Stimulated activated CD8-positive, alpha-beta memory T cell treated with anti-CD3 and anti-CD28 coated beads, Interleukin-15, amount 100 ng/mL, for 48 hours (primary cell): ENCODE measurements at places on chromosomes 1 and 21.

DNA sequence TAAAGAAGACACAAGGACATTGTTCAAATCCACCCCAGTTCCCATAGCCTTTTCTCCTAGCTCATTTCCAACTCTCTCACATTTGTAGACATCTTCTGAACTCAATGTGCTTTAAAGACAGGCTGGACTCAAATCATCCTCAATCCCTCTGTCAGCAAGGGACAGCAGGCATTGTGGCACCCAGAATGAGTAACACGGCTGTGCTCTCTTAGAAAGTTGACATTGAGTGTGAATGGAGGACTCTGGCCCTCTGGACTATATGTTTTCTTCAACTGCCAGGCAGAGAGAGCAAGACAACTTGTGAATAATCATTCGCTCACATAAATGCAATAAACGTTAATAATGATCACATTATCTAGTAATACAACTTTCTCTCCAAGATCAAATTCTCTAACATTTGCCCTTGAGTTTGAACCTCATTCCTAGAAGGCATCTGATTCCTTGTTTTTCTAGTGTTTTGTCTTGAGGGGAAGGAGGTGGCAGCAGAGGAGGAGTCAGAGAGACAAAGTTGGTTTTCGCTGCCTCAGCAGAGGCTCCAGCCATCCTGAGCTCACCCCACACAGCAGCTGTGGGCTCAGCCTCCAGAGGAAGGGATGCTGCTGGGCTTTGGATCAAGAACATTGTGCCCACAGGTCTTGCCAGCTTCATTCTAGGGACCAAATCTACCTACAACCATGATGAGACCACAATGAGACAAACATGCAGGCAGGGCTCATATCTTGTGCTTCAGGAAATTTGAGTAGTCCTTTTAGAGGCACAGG is 85.1 kb downstream of the BCAR3 start:
- DNase-seq: no peak

- DNase-seq: peak; percentile 24
These were observed 25.0 kb downstream of the SZT2 start for GRCh38 chr1:43414634-43415223.

- no peak for DNase-seq
These were observed 332.4 kb upstream of the DUSP10 start for GRCh38 chr1:222074317-222074716.

DNA sequence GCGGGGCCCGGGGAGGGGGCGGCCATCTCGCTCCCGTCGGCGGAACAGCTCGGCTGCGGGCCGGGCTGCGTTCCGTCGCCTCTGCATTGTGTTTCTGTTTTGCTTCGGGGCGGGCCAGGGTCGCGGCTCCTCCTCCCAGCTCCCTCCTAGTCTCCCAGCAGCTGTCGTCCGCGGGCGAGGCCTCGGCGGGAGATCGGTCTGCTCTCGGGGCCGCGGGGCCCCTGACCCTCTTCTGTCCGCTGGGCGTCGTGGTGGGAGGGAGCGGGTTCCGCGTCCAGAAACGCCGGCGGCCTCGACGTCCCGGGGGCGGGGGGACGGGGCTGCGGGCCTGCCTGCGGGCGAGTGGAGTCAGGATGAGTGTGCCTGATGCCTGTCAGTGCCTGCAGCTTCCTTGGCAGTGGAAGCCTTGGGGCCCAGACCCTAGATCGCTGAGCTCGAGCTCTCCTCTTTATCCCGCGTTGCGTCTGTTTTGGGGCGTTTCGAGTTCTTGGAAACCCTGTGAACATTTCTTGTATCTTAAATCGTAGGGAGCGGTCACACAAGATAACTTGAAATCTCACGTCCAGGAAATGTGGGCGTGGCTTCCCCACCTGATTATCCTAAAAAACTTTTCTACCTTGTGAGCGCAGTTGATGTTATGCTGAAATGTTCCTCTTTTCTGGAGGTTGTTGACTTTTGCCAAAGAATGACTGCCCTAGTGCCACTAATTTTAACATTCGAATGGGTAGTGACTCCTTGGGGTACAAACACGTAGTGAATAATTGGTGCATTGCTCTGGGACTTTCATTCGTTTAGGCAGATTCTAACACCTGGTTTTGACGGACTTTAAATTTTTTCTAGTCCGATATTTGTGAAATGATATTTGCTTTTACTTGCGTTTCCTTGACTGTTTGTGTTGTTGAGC is 676 bp downstream of the MORC3 start:
- no peak for DNase-seq

DNA sequence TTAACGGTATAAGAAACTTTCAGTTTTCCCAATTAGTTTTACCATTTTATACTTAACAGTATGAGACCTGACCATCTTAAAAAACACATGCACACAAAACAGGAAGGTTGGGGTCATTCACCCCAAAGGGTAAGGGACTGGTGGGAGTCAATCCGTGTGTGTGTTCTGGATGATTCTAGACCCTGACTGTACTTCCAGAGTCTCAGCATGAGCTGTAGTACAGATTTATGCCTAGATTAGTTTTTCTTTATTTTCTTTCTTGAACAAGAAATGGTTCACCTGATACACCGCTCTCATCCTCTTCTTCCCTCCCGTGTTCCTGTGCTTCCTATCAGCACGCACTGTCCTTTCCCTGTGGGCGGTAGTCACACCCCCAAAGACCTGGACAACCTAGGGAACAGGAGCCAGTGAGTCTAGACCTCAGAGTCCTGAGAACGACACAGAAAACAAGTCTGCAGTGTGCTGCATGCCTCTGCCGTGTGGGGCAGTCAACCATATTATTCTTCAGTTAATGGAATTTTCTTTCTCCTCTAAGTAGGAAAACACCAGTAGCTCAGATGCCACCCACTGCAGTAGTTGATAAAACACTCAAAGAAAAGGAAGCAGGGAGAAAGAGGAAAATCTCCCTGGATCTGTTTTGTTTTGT is 38.9 kb upstream of the MRPS6 start:
- DNase-seq: no peak

DNA sequence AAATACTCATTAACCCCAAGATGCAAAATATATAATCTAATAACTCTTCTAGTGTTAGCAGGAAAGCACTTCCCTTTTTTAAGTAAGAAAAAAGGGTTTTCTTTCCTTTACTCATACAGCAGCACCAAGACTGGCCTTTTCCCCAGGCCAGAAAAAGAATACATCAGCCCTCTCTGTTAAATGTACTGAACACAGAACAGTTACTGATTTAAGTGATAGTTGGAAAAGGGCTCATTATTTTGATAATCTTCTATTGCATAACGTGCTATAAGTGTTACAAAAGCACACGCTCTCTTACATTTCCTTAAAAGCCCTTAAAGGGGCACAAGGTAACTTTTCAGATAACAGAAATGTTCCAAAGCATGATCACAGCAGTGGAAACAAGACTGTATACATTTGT is 142.9 kb downstream of the TIAM1 start:
- no peak for DNase-seq
